ENCODE measurements at places on chromosomes 7 and 10.

DNA sequence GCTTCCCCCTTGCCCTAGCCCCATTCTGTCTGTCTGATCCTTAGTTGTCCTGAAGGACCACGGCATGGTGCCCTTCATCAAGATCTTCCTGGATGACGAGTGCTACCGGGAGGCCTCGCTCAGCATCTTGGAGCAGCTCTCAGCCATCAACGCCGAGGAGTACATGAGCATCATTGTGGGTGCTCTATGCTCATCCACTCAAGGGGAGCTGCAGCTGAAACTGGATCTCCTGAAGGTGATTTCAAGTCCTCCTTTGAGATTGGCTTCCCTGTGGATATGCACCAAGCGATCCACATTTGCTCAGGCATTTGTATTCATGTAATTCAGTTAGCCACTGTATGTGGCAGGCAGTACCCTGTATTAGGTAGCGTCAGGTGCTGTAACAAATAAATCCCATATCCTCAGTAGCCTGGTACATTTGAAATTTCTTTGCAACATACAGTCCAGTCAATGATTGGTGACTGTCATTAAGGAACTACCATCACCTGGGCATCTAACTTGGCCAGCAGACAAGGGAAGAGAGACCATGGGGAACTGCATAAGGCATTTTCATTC is 51.2 kb downstream of the WDFY4 start:
- DNase-seq, result no peak

DNA sequence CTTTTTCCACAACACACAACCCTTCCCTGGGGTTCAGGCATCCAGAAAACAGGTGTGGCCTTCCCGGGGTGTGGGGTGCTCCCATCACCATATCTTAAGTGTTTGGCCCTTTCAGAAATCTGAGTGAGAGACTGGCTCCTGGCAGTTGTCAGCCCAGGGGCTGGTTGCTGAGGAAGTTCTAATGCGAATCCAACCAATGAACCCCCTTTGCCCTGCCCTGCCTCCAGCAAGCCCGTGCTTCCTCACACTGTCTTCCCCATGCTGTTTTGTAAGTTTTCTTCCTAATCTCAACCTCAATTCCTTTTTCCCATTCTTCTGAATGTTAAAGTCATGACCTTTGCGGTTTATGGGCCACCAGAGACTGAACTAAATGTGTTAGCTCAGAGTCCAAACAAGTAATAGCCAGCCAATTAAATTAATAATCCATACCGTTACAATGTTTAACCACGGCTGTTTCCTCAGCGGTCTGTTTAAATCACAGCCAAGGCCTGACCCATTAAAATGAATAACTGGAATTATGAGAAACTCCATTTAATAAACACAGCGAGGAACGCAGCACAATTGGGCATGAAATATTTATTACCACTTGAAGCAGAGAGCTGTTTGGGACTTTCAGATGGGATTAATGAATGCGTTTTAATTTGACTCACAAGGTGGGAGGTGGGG is 90.9 kb upstream of the TCF7L2 start:
- no peak for DNase-seq

DNA sequence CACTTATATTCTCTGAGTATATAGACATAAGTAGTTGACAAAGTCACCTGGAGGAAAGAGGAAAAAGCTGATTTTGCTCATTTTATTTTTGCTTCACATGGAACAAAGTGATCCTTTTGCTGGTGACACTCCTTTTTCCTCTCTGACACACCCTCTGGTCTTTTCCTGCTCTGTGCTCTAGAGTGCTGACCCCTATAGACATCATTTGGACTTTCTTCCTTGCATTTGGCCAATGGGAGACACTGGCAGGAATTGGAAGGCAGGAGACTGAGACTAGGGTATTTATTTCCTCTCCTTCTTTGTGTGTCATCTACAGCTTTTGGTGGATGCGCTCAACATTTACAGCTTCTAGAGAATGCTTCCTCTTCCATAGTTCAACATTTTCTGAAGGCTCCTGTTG is 1078.1 kb downstream of the SORCS1 start:
- no peak for DNase-seq

DNA sequence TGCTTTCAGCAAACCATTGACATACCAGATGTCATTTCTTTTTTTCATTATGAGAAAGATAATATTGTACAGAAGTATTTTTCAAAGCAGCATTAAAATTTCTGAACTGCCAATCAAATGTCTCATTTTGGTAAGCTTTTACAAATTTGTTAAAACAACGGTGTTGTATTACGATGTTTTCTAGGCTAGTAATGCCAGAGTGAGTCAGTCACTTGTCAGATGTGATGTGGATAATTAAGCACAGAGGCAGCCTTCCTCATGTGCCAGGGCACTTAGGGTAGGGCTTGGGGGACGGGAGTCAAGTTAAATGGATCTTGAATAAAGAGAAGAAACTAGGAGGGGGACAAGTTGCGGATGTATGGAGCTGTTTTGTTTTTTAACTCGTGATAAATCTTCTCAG is 10.1 kb downstream of the PSTK start:
- DNase-seq, result no peak

DNA sequence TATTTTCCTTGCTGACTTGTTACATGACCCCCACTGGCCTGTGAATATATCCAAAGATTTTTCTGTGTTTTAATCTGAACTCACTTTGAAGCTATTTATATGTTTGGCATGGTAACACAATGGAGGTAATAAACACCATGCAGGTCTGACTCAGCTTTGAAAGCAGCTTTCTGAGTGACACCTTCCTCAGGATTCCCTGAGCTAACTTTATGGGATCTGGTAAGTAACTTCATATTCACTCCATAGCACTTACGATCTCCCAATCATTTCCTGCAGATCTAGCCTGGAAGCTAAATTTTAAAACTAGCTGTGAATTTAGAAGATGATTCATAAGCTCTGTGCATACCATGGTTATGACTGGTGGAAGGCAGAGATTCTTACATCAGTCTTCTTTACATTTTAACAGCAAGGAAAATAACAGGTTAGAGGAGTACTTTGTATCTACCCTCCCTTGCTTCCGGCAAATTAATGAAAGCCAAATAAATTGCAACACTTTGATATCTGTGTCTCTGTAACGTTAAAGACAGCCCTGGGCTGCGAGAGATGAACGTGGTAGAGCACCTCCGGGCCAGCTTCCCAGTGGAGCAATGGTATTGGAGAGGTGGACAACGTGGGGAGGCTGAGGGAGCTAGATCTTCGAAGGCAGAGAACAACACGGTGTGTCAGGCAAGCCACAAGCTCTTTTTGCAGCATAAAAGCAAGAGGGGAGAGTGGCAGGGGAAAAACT is 170.2 kb upstream of the KLF14 start:
- peak; percentile 97 for DNase-seq

- DNase-seq, result no peak
Observed at GRCh38 chr10:121854809-121855445, 72.9 kb downstream of the ATE1 start.

- DNase-seq, result no peak
Observed at GRCh38 chr7:152871678-152872060, 112.1 kb downstream of the ACTR3B start.

GRCh38 chr7:123485187-123485586 is 49.2 kb downstream of the IQUB start:
- DNase-seq, result no peak

DNA sequence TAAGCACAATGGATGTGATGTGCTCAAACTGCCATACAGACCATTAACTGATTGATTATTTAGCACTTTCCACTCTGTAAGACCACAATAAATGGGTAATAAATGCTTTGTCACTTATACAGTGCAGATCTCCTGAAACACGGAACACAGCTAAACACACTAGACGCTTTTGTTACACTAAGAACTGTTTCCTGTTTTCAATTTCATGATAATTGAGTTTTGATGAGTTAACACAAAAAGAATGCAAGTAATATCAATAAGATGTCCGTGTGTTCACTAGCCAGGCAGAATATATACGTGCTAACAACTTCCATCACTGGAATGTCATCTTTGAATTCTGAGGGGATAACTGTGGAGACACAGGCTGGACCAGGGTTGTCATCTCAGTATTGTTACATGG is 178.8 kb downstream of the SKAP2 start:
- DNase-seq, result no peak

DNA sequence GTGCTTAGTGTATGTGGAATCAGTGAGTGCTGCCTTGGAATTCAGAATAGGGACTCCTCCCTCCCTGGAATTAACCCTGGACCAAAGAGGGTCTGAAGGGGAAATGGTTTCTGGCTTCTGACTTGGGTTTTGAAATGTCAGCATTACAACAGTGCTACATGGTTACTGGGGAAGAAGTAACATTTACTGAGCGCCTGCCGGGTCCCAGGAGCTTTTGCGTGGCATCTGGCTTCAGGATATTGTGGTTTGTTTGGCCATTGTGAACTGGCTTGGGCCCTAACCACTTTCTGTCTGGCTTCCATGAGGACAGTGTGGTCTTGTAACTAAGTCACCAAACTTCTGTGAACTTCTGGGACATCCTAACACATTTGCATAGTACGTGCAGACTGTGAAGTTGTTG is 21.3 kb downstream of the TSPAN15 start:
- no peak for DNase-seq

DNA sequence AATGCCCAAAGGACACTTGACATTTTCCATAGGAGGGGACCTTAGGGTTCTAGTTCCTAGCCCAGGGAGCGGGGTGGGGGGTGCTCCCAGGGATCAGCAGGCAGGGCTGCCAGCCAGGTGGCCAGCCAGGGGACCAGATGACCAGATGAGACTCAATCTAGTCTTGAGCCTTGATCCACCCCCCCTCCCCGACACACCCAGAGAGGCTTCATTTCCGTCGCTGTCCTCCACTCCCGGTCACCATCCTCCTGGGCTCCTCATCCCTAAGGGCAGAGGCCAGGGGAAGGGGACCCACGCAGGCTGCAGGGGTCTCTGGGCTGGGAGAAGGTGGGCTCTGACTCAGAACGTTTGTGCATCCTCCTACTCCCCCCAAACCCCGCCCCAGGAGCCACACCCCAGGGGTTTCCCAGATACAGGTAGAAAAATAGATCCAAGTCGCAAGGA is 1.0 kb downstream of the STX1A start:
- peak; percentile 56 for DNase-seq

- no peak for DNase-seq
Observed at GRCh38 chr7:127317447-127317961, 64.8 kb upstream of the GRM8 start.

DNA sequence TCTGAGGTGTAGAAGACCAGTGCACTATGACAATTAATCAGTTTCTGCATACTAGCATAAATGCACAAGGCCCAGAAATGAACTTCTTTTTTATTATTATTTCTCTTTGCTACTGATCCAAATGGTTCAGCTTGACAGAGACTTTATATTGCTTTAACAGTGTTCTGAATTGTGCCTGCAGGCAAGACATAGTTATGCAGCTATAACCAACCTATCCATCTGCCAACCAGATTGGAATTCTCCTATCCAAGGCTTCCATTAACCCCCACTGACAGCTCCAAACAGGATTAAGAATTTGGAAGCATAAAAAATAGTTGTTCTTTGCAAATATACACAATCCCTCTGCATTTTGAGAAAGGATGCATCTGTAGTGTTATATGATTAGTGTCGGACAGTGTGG is 98.2 kb downstream of the BTRC start:
- DNase-seq, result no peak

GRCh38 chr7:3867863-3868262 is 566.8 kb downstream of the SDK1 start:
- no peak for DNase-seq

GRCh38 chr10:93879273-93879672 is 14.5 kb upstream of the SLC35G1 start:
- no peak for DNase-seq

DNA sequence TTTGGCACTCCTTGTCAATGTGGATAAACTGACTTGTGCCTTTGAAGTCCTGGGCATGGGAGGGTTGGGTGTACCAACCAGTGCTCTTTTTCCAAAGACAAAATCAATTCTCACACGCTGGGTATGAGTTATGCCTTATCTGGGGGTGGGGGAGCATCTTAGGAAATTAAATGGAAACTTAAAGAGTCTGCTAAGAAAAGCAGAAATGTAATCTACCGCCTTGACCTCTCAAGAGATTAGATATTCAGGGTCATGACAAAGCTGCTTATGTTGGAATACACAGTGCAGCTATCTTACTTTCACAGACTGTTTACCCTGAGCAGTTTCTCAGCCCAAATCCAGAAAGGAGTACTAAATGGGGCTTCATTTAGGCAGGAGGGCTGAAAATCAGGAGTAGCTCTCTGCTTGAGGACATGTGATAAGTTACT is 2.6 kb downstream of the MEST start:
- DNase-seq, result no peak

DNA sequence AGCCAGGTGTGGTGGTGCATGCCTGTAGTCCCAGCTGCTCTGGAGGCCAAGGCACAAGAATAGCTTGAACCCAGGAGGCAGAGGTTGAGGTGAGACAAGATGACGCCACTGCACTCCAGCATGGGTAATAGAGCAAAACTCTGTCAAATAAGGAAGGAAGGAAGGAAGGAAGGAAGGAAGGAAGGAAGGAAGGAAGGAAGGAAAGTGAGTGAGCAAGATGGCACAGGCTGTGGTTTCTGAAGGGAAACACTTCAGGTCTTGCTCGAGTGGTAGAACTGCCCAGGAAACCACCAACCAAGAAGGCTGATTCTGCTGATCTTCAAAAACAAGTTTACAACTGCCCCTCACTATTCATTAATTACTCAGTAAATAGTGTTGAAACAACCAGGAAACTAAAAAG is 45.2 kb downstream of the EZH2 start:
- DNase-seq, result no peak

DNA sequence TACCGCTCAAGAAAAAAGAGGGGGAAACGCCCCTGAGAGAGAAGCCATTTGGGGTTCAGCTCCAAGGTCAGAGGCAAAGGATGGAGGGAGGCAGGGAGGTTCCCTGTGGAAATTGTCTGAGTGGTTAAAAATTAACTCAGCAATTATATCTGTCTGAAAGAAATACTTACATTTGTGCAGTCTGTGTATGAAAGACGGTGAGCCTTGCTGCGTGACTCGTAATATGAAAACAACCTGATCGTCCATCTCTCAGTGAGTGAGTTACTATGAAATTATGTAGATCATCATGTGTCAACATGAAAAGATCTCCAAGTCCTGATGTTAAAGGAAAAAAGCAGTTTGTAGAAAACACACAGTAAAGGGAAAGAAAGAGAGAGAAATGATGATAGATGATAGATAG is 67.2 kb upstream of the FAM204A start:
- DNase-seq, result no peak

- peak; percentile 82 for DNase-seq
Observed at GRCh38 chr10:34906067-34906965, 91.2 kb upstream of the PARD3 start.

- no peak for DNase-seq
Observed at GRCh38 chr10:22505911-22506685, 160.8 kb downstream of the SPAG6 start.

GRCh38 chr10:116237260-116237659 is 35.7 kb downstream of the GFRA1 start:
- DNase-seq, result no peak

- peak; percentile 62 for DNase-seq
Observed at GRCh38 chr10:74078037-74078436, 72.6 kb downstream of the AP3M1 start.

- no peak for DNase-seq
Observed at GRCh38 chr10:5890452-5890915, 441 bp downstream of the FBH1 start.

DNA sequence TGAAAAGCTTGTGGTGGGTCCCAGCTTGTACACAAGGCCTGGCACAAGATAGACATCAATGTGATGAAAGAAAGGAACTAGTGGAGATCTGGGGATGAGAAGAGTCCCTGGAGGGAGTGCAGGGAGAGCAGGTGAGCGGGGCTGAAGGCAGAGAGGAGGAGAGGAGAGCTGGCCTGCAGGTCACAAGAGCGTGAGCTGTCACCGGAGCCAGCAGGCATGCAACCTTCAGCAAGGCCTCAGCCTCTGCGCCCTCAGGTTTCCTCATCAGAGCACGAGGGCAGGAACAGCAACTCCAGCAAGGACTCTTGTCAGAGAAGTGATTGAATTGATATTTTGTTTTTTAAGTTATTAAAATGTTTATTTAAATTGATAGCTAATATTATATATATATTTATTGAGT is 188.6 kb downstream of the CXCL12 start:
- DNase-seq, result no peak
